A549 treated with RU486 at 1 μM for 4 hours (cell line): ENCODE measurements at places on chromosomes 5 and 9. TPM values are rescaled to one million over a fixed set of nuclear protein-coding genes. Genes with fewer than 3 reads are reported as not detected.

The NEUROG1 gene
- total RNA-seq: not detected in 5 replicates

The BOD1 gene
- 63.1 to 76.8 TPM (median 69.5 TPM) in 5 replicates for total RNA-seq

The GALNT10 gene
- total RNA-seq: 61.0 to 88.0 TPM (median 82.1 TPM) in 5 replicates

The DMAC1 gene
- 30.8 to 94.3 TPM (median 69.0 TPM) in 5 replicates for total RNA-seq

The SCGB3A1 gene
- not detected in 5 replicates for total RNA-seq

The LIFR gene
- total RNA-seq: 2.3 to 6.5 TPM (median 6.1 TPM) in 5 replicates

The BNIP1 gene
- 16.5 to 21.4 TPM (median 17.2 TPM) in 5 replicates for total RNA-seq

The FER gene
- total RNA-seq: 2.6 to 6.9 TPM (median 5.1 TPM) in 5 replicates

The ASTN2 gene
- 3.8 to 5.9 TPM (median 4.9 TPM) in 5 replicates for total RNA-seq

The CDKN2A gene
- not detected in 5 replicates for total RNA-seq

The NRARP gene
- 3.9 to 9.5 TPM (median 7.7 TPM) in 5 replicates for total RNA-seq

The GPR151 gene
- total RNA-seq: not detected in 5 replicates

The NINJ1 gene
- 65.1 to 101 TPM (median 83.7 TPM) in 5 replicates for total RNA-seq

The FUBP3 gene
- 51.0 to 56.8 TPM (median 52.4 TPM) in 5 replicates for total RNA-seq

The DMGDH gene
- total RNA-seq: not detected in 5 replicates

The KIF12 gene
- 1.4 to 2.7 TPM (median 2.1 TPM) in 5 replicates for total RNA-seq
